ENCODE measurements at places on chromosomes 5 and 9.
A peak's percentile ranks its signal among the peaks of the same experiment; 100 is the strongest.

DNA sequence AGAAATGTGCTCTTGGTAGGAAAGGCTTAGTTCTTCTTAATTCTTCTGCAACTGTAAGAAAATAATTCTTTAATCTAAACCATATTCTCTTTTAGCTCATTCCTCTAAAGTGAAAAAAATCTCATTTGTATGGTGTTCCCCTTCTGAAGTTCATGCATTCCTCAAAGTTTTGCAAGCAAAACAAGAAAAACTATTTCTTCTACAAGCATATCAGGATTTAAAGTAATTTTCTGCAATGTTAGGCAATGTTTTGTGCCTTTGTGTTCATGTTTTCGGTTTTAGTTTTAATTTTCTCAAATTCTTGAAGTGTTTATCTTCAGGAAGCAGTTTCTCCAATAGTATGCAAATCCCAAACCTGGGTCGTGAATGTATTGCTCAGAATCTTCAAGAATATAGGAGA is 12.7 kb upstream of the GPR21 start:
- DNase-seq = no peak

DNA sequence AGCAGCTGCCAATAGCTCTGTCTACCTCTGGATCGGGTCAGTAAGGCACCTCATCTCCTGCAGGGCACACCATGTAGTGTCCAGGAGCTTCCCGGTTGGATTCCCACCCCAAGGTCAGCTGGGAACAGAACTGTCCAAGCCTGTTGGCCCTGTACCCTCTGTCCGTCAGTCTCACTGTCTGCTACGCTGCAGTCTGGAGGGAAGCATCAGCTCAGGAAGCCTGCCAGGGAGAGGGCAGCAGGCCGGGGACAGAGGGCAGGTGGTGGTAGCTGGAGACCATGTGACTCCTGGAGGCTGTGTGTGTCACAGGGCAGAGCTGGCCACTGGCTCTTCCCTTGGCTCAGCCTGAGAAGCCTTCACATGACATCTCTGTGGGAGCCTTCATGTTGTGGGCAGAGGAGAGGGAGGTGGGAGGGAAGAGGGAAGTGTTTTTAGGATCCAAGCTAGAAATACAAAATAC is 134.5 kb downstream of the SEC61B start:
- no peak for DNase-seq

- DNase-seq = peak; percentile 70
These were observed 20.1 kb upstream of the TCERG1 start for GRCh38 chr5:146426853-146427618.

DNA sequence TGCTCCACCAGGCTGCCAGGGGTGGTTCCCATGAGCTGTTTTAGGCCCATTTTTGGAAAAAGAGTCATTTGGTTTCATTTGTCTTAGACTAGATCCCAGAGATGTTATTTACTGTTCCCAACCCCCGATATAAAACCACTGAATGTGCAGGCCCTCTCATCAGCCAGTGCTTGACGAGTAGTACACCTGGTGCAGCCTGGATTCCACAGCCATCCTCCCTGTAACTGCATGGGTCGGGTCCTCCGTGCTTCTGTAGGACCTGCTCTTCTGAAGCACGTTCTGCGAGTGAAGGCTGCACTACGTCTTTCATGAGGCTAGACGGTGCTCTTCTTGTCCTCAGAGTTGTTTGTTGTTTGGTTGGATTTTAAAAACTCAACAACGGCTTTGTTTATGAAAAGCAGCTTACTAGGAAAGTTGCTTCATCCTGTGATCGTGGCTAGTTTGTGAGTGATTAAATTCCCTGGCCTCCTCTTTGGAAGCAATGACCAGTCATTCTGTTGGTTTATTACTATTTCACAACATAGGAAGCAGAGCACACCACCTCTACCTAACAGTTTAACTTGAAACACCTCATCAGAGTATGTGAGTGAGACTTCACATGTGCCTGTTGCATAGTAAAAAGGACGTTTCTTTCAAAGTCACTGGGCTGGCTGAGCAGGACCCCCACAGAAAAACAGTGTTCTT is 135.2 kb downstream of the AOPEP start:
- peak; percentile 70 for DNase-seq

DNA sequence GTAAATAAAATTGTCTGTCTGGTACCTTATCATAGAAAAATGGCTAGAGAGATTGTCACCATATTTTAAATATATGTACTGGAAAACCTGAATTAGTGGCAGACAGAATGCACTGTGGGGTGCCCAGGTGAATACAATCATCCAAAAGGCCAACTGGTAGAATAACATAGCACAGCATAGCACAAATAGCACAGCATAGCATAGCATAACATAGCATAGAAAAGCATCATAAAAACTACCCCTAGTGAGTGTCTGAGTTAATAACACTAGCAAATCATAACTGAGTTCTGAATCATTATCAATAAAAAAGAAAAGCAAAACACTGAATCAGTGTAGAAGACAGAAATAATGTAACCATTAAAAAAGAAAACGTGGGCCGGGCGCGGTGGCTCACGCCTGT is 102.3 kb downstream of the KIAA0825 start:
- no peak for DNase-seq

- DNase-seq = no peak
These were observed 335.3 kb downstream of the MARCHF11 start for GRCh38 chr5:15844253-15844652.

DNA sequence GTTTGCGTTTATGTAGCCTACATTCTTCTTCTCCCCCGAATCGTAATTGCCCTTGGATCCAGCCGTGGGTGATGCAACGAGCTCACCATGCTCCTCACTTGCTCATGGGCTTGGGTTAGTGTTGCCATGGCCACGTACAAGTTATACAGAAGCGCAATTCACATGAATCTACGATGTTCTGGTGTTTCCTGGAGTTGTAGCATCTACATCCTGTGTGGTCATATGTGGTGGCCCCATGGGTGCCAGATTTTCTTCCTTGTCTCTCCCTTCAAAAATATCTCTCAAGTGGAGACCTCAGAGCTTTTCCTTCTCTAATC is 115.3 kb downstream of the TLE4 start:
- no peak for DNase-seq

DNA sequence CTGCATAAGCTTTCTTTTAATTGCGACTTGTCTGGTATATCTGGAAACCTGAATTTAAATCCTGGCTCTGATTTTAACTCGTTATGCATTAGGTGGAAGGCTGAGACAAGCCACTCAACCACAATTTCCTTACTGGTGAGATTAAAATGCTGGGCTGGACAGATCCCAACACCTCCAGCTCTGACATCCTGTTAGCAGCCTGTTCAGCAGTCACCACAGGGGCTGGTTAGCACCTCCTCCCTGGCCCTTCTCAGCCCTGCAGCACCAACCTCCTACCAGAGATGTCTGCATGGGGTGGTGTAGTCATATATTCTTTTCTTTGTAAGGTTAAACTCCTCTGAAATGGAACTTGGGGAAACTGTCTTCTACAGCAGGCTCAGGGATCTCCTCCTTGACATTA is 156.5 kb upstream of the NFIL3 start:
- DNase-seq = peak; percentile 63

- DNase-seq = peak; percentile 43
These were observed 57.5 kb upstream of the NCS1 start for GRCh38 chr9:130114741-130115140.

- DNase-seq = no peak
These were observed 9.7 kb downstream of the SCAI start for GRCh38 chr9:125133403-125134329.

DNA sequence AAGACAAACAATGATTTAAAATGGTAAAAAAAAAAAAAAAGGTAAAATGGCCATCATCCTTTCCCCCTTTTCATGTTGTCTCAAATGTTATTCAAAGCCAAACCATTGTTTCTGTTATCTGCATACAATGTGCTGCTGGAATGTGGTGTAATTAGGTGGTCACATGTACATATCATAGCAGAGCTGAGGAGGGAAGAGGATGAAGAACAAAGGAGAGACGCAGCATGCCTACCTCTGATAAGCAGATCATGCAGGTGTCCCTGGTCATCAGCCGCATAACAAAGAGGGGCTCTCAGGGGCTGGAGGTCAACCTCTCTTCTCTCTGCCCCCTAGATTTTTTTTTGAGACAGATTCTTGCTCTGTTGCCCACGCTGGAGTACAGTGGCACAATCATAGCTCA is 141.0 kb downstream of the CARTPT start:
- DNase-seq = peak; percentile 58

DNA sequence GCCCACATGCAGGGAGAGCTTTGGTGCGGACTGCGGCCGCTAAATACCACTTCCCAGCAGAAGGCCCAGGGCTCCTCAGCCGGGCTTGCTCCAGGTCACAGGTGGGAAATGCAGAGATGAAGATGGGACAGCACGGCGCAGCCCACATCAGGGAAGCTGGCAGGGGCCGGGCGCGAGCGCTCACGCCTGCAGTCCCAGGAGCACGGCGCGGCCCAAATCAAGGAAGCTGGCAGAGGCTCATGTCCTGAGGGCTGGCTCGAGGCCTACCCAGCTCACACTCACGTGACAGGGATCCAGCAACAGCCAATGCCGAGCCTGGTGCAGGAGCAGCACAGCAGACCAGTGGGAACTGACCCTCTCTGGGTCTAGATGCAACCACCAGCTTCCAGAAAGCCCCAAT is 16.3 kb downstream of the LPCAT1 start:
- DNase-seq = no peak

- DNase-seq = no peak
These were observed 77.1 kb downstream of the GOLPH3 start for GRCh38 chr5:32096891-32097595.

DNA sequence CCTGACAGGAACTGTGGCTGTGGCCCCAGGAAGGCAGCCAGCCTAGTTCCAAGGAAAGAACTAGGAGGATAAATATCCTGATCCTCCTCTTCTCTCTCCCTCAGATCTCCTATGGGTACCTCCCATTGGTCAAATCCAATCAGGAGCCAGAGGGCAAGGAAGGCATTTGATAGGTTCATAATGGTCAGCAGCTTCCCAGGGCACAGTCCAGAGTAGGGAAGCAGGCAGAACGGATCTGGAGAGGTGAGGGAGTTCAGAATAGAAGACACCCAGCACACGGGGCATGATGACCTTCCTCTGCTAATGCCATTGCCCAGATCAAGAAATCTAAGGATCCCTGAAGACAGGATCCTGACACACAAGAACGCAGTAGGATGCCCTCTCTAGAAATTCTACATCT is 8.6 kb downstream of the ABLIM3 start:
- DNase-seq = no peak
